ENCODE measurements at places on chromosomes 11 and 22. TPM values are rescaled to one million over a fixed set of nuclear protein-coding genes. Genes with fewer than 3 reads are reported as not detected.

Gene ANO1
- total RNA-seq, result 1.4 TPM

Gene C11orf16
- not detected for total RNA-seq

Gene RIMBP3C
- total RNA-seq, result 0.13 TPM

Gene POU2AF1
- not detected for total RNA-seq

Gene PRDX5
- 484 TPM for total RNA-seq

Data from A549 treated with ZK216348 at 1 μM for 4 hours (cell line).